ENCODE measurements at places on chromosomes 3 and 15.
A peak's percentile ranks its signal among the peaks of the same experiment; 100 is the strongest.

DNA sequence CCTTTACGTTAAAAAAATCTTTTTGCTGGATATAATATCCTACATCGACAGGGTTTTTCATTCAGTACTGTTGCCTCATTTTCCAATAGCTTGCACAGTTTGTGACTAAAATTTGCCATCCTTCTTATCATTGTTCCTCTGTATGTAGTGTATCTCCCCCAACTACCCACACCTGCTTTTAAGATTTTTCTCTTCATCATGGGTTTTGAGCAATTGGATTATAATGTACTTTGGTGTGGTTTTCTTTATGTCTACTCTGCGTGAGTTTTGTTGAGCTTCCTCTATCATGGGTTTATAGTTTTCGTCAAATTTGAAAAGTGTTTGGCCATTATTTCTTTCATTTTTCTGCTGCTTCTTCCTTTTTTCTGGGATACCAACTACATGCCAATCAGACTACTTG is 39.6 kb upstream of the MEF2A start:
- no peak for DNase-seq

GRCh38 chr3:60754617-60755016 is 496.6 kb downstream of the FHIT start:
- DNase-seq: no peak

GRCh38 chr3:115512565-115513415 is 110.5 kb upstream of the GAP43 start:
- DNase-seq: no peak

- DNase-seq: no peak
These were observed 243.6 kb downstream of the ZIC1 start for GRCh38 chr3:147652651-147653366.

DNA sequence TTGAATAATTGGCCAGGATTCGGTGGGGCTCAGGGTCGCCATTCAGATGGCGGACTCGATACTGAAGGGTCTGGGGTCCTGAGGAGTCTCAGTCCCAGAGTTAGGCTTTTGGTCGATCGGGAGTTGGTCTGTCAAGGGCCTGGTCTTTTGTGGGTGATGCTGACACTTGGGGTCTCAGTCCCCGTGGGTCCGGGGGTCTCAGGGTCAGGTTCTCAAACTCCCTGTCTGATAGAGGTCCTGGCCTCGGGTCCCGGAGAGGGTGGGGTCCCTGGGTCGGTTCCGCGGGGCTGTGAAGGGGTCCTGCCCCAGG is 467 bp downstream of the NCKIPSD start:
- no peak for DNase-seq

DNA sequence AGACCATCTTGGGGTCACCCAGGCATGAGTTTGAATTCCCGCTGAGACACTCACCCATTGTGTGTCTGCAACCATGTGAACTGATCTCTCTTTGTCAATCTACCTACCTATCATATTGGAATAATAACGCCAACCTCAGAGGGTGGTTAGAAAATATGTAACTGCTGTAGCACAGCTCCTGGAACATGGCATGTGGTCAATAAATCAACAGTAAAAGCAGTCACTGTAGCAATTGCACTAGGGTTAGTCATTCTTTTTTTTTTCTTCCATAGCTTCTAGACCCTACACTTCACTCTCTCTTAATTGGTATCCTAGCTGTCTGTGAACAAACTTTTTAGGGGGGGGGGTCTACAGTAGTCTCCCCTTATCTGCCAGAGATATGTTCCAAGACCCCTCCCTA is 64.2 kb upstream of the SLCO2A1 start:
- no peak for DNase-seq

DNA sequence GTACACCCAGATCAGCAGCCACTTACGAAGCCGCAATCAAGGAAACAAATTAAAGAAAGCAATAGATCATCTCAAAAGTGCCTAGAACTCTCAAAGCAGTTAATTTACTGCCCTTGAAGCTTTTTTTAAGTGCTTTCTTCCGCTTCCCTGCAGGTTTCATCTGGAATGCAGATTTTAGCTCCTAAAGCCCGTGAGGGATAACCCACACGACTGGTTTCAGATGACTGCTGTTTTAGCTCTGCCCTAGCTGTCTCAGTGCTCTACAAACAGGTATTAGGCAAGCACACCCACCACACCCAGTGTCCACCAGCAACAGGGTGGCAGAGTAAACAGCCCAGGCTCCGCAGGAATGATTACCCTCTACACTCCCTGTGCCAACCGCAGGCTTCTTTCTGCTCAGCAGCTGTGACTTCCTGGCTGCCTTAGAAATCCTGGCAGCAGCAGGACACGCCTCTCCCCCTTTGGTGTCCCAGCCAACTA is 126.0 kb downstream of the FMN1 start:
- DNase-seq: no peak

GRCh38 chr3:194062830-194063229 is 73.1 kb upstream of the HES1 start:
- DNase-seq: no peak

- no peak for DNase-seq
These were observed 111.9 kb upstream of the PTPRG start for GRCh38 chr3:61449327-61450040.

- no peak for DNase-seq
These were observed 802 bp downstream of the RCN2 start for GRCh38 chr15:76932135-76932966.

- DNase-seq: no peak
These were observed 11.3 kb upstream of the OXSR1 start for GRCh38 chr3:38154033-38154494.

DNA sequence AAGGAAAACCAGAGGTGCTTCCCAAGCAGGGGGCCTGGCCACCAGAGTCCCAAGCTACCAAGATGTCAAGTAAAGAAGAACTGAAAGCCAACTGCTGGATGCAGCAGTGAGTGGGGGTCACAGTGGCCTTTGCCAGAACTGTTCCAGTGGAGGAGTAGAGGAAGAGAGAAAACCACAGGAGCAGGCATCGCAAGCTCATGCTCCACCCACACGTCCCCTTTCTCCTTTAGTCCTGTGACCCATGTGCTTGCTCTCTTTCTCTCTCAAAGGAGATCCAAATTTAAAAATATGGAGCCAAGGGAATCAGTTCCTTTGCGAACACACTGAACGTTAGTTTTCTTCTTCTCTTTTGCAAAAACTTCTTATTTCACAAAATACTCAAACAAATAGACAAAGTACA is 12.4 kb upstream of the ABHD2 start:
- no peak for DNase-seq

DNA sequence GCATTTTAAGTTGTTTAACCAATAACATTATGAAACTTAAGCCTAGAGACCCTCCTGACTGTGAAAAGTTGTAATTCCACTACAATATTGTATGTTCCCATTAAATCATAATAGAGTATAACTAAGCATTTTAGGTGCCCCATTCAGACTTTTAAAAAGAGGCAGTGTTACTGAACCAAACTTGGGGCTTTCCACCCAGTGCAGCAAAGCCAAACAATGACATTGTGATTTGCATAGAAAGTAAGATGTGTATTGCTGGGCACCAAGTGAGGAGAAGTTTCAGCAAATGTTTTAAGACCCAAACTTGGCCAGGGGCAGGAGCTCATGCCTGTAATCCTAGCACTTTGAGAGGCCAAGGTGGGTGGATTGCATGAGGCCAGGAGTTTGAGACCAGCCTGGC is 706.2 kb downstream of the GRM7 start:
- DNase-seq: no peak

- DNase-seq: peak; percentile 13
These were observed 96.1 kb downstream of the MCTP2 start for GRCh38 chr15:94327356-94327936.

GRCh38 chr15:100301910-100302431 is 39.8 kb downstream of the ADAMTS17 start:
- no peak for DNase-seq

DNA sequence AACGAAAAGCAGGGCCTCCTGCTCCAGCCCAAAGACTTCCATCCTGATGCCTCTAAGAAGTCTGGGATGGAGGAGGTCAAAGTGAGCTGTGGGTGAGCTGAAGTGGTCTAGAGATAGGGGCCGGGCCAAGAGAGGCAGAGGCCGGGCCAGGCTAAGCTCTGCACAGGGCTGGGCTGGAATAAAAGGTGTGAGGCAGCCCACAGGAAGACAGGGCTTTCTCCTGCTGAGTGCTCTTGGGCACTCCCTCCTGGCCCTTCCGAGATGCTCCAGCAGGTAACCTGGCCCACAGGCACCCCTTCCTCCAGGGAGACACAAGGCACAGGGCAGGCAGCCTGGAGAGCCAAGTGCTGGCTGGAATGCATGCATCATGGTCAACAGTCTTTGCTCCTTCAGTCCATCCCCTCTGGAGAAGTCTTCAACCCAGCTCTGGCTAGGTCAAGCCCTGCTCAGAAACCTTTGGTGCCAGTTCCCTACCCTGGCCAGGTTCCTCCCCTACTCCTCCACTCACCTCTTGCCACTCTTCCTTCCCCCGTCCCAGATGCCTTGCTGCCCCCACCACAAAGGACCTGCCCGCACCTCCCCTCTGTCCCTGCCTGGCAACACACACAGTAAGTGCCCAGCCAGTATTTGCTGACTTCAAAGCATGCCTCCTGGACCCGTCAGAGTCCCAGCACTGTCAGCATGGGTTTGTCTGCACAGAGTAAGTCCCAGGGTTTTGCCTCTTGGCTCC is 93.6 kb downstream of the SEC22A start:
- DNase-seq: no peak

DNA sequence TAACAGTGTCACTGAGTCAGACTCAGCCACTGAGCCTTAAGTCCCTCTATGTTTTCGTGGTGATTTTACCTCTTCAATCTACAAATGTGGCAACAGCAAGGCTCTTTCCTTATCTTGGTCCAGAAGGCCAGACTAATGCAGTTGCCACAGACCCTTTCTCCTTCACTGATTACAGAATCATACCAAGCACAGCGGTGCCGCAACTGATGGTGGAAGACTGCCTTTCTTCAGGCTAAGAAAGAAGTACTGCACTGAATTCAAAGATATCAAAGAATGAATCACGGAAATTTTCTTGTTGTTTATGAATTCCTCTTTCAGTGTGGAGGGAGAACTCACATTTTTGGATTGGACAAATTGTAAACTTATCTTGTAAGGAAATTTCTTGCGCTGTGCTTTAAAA is 18.6 kb downstream of the DCP1A start:
- DNase-seq: no peak

- no peak for DNase-seq
These were observed 192.7 kb downstream of the SUCLG2 start for GRCh38 chr3:67461667-67462142.

Measured in GM12891 (cell line).